Activated naive CD4-positive, alpha-beta T cell treated with anti-CD3 and anti-CD28 coated beads, Interleukin-2, amount 10 ng/mL, durations not matched to agents 7 days and 5 days (primary cell): ENCODE measurements at places on chromosomes 5 and 9.
A peak's percentile ranks its signal among the peaks of the same experiment; 100 is the strongest.

GRCh38 chr9:136742591-136743391, at the start of gene LCN10:
TSS of gene LCN10 (minus strand) at chr9:136742940. CDS start at chr9:136742903, 37 bp downstream.
- no peak for DNase-seq

- no peak for DNase-seq
Measured at GRCh38 chr5:94422812-94423211, 195.6 kb downstream of the KIAA0825 start.

GRCh38 chr9:36896296-36896695, 137.8 kb downstream of the PAX5 start:
- no peak for DNase-seq

DNA sequence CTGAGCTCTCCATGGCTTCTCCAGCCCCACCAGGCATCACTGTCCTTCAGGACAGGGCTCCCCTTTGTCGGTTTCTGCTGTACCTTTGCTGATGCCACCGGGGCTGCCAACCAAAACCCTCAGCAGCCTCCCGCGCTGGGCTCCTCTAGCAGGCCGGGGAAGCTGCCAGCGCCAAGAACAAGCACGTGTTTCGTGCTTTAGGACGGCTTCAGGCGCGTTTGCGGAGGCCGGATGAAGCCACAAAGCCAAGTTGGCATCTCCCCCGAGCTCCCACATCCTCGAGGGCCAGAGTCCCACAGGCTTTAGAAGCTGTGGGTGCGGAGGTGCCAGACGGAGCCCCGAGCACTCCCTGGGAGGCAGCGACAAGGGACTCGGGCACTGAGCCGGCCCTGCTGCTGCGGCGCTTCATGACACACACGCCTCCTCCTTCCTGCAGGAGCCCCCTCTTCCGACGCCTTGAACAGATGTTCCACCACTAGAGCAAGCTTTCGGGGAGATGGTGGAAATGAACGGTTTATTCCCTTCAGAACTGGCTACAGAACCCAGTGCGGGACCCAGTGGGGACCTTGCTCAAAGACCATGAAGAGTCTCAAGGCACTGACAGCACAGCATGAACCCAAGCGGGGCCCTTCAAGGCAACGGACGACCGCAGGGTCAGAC, 36.7 kb downstream of the SARDH start:
- peak; percentile 51 for DNase-seq

DNA sequence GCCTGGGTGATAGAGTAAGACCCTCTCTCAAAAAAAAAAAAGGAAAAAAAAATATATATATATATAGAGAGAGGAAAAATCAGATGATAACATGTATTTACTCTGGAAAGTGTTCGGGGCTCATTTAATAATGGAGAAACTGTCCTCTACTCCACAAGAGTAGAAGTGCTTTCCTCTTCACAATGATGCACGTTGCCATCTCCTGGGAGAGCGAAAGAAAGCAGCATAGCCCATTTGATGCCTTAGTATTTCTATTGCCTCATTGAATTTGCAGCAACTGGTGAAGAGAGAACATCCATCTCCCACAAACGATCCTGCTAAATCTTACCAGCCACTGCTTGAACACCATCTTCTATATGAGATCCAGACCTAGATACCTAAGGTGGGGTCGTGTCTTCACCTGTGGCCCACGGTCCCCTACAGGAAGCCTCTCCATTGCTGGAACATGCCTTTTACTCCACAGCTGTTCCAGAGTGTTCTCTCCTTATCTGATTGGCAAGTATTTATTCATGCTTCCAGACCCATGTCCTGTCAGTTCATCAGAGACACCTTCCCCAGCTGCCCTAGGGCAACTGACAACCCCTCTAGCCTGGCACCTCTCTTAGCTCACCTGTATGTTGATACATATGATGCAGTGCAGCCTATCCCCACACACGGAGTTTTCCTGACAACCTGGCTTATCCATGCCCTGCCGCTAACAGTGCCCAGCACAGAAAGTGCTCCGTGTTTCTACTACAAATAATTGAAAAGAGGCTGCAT, 115.3 kb downstream of the MARCHF11 start:
- no peak for DNase-seq

GRCh38 chr5:148807851-148808250, 18.6 kb upstream of the ADRB2 start:
- DNase-seq, result no peak

GRCh38 chr9:14941501-14942405, 31.5 kb upstream of the FREM1 start:
- no peak for DNase-seq

DNA sequence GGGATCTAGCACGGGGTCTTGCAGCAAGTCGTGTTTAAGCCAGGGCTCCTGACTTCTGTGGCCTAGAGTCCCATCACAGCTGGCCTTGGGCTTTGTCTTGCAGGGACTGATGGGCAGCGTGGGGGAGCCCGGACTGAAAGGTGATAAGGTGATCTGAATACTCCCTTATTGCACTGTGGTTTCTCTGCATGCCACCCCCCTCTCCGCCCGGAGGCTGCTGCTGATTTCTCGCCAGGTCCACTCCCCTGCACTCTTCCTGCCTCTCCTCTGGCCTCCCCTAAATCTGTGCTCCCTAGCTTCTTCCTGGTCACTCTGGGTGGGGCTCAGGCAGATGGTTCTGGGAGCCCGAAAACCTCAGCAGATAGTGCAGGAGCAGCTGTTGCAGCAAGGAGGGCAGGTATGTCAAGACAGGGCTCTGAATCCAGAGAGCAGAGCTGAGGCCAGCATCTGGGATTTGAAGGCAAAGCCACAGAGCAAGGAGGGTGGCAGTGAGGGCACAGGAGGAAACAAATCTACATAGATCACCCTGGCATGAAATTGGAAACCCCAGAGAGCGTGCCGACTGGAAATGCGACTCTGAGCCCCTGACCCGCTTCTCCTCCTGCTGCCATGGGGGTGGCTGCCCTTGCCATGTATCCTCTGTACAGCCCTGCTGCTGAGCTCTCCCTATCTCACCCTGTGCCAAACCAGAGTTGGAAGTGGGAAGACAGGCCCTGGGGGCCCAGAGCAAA, 76.5 kb downstream of the COL27A1 start:
- no peak for DNase-seq

- no peak for DNase-seq
Measured at GRCh38 chr9:13744261-13744901, 464.9 kb upstream of the MPDZ start.

DNA sequence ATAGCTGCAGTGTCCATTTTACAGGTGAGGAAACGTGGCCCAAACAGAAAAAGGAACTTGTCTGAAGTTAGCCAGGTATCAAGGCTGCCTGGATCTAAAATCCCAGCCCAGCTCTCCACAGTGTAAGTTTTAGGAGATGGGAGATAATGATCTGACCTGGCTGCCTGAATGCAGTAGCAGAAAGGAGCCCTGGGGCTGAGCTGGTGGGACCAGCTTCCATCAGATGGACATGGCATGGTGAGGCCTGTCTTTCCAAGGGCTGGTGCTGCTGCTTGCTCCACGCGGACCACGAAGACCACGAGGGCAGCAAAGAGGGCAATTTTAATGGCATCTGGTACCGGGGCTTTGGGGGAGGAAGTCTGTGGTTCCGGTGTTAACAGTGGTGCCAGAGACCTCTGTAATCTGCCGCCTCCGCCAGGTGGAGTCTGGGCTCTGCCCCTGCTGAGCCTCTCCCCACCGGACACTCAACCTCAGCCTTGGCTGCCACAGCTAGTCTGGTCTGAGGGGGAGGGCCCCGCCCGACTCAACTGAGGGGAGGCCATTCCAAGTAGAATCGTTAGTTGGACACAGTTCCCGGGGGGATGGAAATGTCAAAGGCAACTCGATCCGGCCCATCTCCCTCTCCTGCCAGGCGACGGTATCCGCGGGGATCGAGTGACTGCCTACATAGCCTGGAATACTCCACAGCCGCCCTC, 650 bp downstream of the MYORG start:
- peak; percentile 70 for DNase-seq

GRCh38 chr5:160089531-160089930, 29.7 kb downstream of the PWWP2A start:
- DNase-seq, result no peak

GRCh38 chr5:36423578-36424307, 122.0 kb upstream of the RANBP3L start:
- DNase-seq, result no peak

GRCh38 chr9:137301081-137301947, 757 bp downstream of the NRARP start:
- no peak for DNase-seq

DNA sequence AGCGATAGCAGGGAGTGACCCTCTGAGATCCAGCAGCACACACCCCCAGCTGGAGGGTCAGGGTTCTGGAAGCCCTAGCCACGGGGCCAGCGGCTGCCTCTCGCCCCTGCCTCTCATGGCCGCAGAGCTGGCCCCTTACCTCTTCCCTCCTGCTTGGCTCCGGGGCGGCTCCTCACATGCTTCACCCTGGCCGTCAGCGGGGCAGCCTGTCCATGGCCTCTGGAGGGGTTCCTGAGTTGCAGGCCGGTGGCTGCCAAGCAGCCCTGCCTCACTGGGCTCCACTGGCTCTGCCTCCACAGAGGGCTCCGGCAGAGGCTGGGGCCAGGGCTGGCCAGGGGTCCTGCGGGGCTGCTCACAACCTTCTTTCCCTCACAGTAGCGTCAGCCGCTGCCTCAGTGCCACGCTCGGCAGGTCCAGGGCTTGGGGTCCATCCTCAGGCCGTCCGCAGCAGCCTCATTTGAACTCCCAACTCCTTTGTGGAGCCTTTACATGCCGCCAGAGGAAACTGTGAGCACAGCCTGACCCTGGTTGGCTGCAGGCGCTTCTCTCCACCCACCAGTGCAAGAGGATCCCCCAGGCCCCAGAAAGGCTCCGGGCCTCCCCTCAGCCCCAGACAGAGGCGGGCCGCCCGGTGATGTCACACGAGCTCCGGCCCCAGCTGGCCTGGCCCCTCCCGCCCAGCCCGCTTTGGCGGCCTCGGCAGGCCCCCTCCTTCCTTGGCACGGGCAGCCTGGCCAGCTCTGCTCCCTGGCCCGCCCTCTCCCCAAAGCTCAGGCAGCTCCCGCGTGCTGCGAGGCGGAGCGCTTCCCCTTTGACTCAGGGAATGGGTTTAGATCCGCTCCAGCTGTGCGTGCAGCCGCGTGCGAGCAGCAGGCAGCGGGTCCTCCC, at the start of gene ANGPTL2:
TSS of gene ANGPTL2 (minus strand) at position 460 of the 888 bp plus-strand sequence. CDS start 13,904 bp downstream, outside the sequence.
- DNase-seq, result peak; percentile 29
